ENCODE measurements at places on chromosomes 5 and 9.

- no peak for DNase-seq
Measured at GRCh38 chr5:141870871-141871270, 7.3 kb downstream of the PCDH1 start.

GRCh38 chr9:85528607-85529006 lies 213.1 kb downstream of the AGTPBP1 start:
- no peak for DNase-seq

GRCh38 chr5:91141642-91142041 lies 241.5 kb downstream of the ARRDC3 start:
- DNase-seq = no peak

DNA sequence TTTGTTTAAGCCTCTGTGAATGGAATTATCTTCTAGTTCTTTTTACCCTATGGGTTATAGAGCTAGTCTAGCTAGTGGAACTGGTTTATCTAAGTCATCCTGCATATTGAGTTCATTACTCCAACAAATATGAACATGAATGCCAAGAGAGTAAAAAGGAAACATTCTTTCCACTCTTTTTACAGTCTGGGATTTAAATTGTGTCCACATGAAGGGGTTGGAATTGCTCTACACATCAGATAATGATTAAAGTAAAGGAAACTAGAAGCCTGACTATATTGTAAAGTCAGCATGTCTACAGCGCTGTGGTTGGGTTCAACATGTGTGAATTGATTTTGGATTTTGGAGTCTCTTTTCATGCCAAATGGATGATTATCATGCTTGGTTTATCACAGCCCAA lies 173.1 kb downstream of the CCDC171 start:
- DNase-seq = no peak

- no peak for DNase-seq
Measured at GRCh38 chr9:89872913-89873707, 268.3 kb downstream of the GADD45G start.

DNA sequence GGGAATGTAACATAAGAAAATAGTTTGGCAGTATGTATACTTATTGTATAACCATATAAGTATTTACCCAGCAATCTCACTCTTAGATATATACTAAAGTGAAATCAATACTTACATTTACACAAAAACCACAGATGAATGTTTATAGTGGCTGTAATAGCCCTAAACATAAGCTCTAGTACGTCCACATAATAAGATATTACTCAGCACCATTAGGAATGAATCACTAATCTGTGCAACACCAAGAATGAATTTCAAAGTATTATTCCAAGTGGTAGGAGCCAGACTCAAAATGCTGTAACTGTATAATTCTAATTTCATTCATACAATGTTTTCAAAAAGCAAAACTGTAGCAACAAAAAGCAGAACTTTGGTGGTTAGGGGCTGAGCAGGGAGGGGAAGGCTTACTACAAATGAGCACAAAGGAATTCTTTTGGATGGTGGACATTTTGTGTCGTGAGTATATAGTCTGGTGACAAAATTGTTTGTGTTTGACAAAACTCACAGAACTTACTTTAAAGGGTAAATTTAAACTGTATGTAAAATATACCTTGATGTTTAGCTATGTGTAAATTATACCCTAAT lies 11.9 kb upstream of the C5orf46 start:
- DNase-seq = no peak

DNA sequence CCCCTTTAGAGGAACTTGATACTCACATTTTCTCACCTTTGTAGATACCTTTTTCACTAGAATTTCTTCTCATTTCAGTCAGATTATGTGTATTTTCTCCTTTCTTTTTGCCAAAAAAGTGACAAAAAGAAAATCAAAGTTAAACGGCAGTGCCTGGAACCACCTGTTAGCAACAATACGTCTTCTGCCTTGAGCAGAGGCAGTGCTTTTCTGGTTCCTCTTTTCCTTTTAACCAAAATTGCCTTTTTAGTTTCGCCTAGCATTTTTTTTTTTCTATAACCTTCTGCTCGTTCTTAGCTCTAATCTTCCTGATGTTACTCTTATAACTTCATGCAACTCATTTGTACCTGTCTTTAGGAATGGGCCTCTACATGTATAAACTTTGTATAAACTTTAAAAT lies 26.1 kb downstream of the SMIM32 start:
- no peak for DNase-seq

DNA sequence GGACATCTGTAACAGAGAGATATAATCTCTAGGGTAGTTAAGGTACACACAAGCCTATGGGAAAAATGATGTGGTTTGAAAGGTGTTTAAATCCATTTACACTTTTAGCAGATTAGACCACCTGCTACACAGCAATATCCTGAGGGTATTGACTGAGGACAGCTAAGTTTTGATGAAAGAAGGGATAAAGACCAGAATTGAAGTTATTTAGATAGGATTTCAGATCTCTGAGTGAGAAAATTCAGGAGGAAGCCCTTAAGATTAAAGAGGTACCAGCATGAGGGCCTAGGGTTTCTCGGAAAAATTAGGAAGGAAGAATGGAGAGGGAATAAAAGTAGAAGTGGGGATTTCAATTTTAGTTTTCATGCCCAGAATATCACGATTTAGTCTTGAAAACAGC lies 267.3 kb downstream of the COX7C start:
- DNase-seq = no peak

GRCh38 chr9:89364666-89365531 lies 46.6 kb downstream of the SECISBP2 start:
- DNase-seq = no peak

GRCh38 chr5:57598756-57599155 lies 116.1 kb upstream of the ACTBL2 start:
- no peak for DNase-seq

GRCh38 chr9:98539954-98540353 lies 168.8 kb downstream of the GABBR2 start:
- no peak for DNase-seq

GRCh38 chr9:81239388-81239787 lies 450.0 kb downstream of the TLE1 start:
- DNase-seq = no peak

DNA sequence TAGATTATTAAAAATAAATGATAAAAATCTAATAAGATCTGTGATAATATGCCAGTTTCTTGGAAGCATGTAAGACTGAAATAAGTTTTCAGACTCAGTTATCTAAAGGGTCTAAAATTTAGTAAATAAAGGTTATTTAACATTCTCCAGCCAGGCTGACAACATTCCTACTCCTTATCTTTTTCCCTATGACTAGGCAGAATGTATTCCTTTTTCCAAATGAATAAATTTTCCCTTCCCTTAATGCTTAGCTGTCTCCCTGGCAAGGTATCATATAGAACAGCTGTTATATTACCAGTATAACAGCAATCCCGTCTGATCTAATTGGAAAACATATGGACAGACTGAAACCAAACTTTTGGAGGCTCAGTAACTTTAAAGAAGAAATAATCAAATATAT lies 13.0 kb downstream of the MEGF9 start:
- DNase-seq = no peak
